Thoracic aorta endothelial cell (primary cell): ENCODE measurements at places on chromosomes 11 and 22. TPM values are rescaled to one million over a fixed set of nuclear protein-coding genes. Genes with fewer than 3 reads are reported as not detected.

The GRAMD1B gene
- 5.5 and 11.6 TPM in 2 replicates for total RNA-seq

The SLC6A5 gene
- not detected in 2 replicates for total RNA-seq

The CARNS1 gene
- 0.13 and 0.22 TPM in 2 replicates for total RNA-seq

The ANGPTL5 gene
- total RNA-seq: 0.13 TPM in 1 of 2 replicates, not detected in the other

The OR2AG1 gene
- total RNA-seq: not detected in 2 replicates

The OR56A4 gene
- not detected in 2 replicates for total RNA-seq

The YPEL4 gene
- under 0.01 and 0.07 TPM in 2 replicates for total RNA-seq

The RFPL3 gene
- total RNA-seq: not detected in 2 replicates

The C22orf31 gene
- not detected in 2 replicates for total RNA-seq

The APOA1 gene
- total RNA-seq: not detected in 2 replicates

The PRCP gene
- 105 and 143 TPM in 2 replicates for total RNA-seq

The GNAZ gene
- total RNA-seq: 1.7 and 3.6 TPM in 2 replicates

The RIMBP3B gene
- not detected in 2 replicates for total RNA-seq

The KCNQ1 gene
- under 0.01 and 0.14 TPM in 2 replicates for total RNA-seq

The MS4A12 gene
- not detected in 2 replicates for total RNA-seq

The KCNJ1 gene
- total RNA-seq: under 0.01 TPM in 1 of 2 replicates, not detected in the other

The MMP13 gene
- not detected in 2 replicates for total RNA-seq

The GGTLC2 gene
- total RNA-seq: not detected in 2 replicates

The MYRF gene
- 0.66 and 1.4 TPM in 2 replicates for total RNA-seq

The DMC1 gene
- 4.1 and 4.2 TPM in 2 replicates for total RNA-seq

The SMTNL1 gene
- total RNA-seq: not detected in 2 replicates

The FBXO3 gene
- 31.8 and 45.3 TPM in 2 replicates for total RNA-seq

The SCGB2A2 gene
- not detected in 2 replicates for total RNA-seq

The NCAM1 gene
- 0.36 and 0.40 TPM in 2 replicates for total RNA-seq

The OR9G1 gene
- total RNA-seq: under 0.01 TPM in 1 of 2 replicates, not detected in the other

The FOLR2 gene
- not detected in 2 replicates for total RNA-seq

The TPBGL gene
- 0.07 TPM in 1 of 2 replicates, not detected in the other for total RNA-seq

The GRAP2 gene
- not detected in 2 replicates for total RNA-seq

The SBF1 gene
- 47.6 and 55.6 TPM in 2 replicates for total RNA-seq

The MYOD1 gene
- total RNA-seq: not detected in 2 replicates

The OR51T1 gene
- not detected in 2 replicates for total RNA-seq

The TAF6L gene
- 16.2 and 19.7 TPM in 2 replicates for total RNA-seq

The OR51A4 gene
- total RNA-seq: not detected in 2 replicates

The LBHD1 gene
- 4.8 and 6.0 TPM in 2 replicates for total RNA-seq

The VPS37C gene
- 15.3 and 19.2 TPM in 2 replicates for total RNA-seq

The MISFA gene
- total RNA-seq: 0.13 and 0.65 TPM in 2 replicates

The SAA4 gene
- not detected in 2 replicates for total RNA-seq

The PIWIL4 gene
- 0.66 and 0.79 TPM in 2 replicates for total RNA-seq

The MEI1 gene
- 1.4 and 4.3 TPM in 2 replicates for total RNA-seq

The PVALB gene
- not detected in 2 replicates for total RNA-seq

The UBQLN3 gene
- total RNA-seq: not detected in 2 replicates

The DEPDC7 gene
- total RNA-seq: 0.14 and 0.66 TPM in 2 replicates

The HTR3B gene
- not detected in 2 replicates for total RNA-seq

The E2F8 gene
- total RNA-seq: 9.0 and 12.8 TPM in 2 replicates

The MMP27 gene
- not detected in 2 replicates for total RNA-seq

The ACTN3 gene
- total RNA-seq: under 0.01 TPM in 1 of 2 replicates, not detected in the other

The SCGB1C1 gene
- total RNA-seq: not detected in 2 replicates

The MIOX gene
- total RNA-seq: not detected in 2 replicates

The DCDC1 gene
- total RNA-seq: under 0.01 and 0.50 TPM in 2 replicates

The MMP12 gene
- not detected in 2 replicates for total RNA-seq

The DGKZ gene
- total RNA-seq: 70.3 and 81.0 TPM in 2 replicates

The MYBPC3 gene
- not detected in 2 replicates for total RNA-seq

The CCDC116 gene
- 0.13 and 0.14 TPM in 2 replicates for total RNA-seq

The TOP3B gene
- total RNA-seq: 40.0 and 42.6 TPM in 2 replicates

The SLC22A8 gene
- not detected in 2 replicates for total RNA-seq

The TMEM121B gene
- total RNA-seq: 0.50 and 0.53 TPM in 2 replicates

The CASP5 gene
- 0.72 TPM in 1 of 2 replicates, not detected in the other for total RNA-seq

The IL18BP gene
- total RNA-seq: 9.4 and 13.5 TPM in 2 replicates

The SLC5A12 gene
- total RNA-seq: not detected in 2 replicates
